Calu3 (cell line): ENCODE measurements at places on chromosomes 3 and 15. TPM values are rescaled to one million over a fixed set of nuclear protein-coding genes. Genes with fewer than 3 reads are reported as not detected.

- no peak for DNase-seq
- peaks cover 34% of the 10 kb centered on the region for H3K4me1 ChIP-seq
- H3K4me3 ChIP-seq, result no peak overlapping the region
- peak overlapping the region; percentile 14 for H3K27ac ChIP-seq
Observed at GRCh38 chr3:189714991-189715961, 84.1 kb downstream of the TP63 start.

GRCh38 chr3:77539014-77539413, 499.1 kb downstream of the ROBO2 start:
- no peaks in the 10 kb centered on the region for H3K27me3 ChIP-seq
- H3K4me1 ChIP-seq, result peaks cover 20% of the 10 kb centered on the region
- no peaks in the 10 kb centered on the region for H3K36me3 ChIP-seq
- peak overlapping the region; percentile 44 for H3K27ac ChIP-seq
- peak; percentile 68 for DNase-seq

DNA sequence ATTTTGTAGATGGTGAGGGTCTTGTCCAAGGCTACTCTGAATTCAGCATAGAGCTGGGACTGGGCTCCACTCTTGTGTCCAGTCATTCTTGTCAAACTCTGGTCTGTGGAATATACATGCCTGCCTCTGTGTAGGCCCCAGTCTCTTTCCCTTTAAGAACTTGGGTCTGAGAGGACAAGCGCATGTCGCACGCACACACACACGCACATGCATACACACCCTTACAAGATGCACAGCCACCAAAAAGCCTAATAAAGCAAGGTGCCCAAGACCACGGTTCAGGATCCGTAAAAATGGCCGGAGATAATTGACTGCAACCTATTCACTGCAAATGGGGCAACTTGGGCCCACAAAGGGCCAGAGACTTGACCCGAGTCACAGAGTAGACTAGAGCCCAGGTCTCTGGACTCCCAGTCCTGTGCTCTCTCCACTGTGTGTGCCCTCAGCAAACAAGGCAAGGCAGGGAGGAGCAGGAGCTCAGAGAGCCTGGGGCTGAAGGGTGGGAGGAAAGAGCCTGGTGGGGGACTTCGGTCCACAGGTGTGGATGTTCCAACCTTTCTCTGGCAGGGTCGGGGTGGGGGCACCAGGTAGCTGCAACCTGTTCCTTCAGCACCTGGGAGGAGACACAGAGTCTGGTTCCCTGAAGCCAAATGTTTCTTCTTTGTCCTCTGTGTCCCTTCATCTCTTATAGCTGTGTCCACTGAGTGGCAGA, 914 bp upstream of the PAQR5 start:
- peaks cover 10% of the 10 kb centered on the region for H3K36me3 ChIP-seq
- H3K4me3 ChIP-seq, result peak overlapping the region; percentile 68
- H3K27ac ChIP-seq, result no peak overlapping the region
- H3K4me1 ChIP-seq, result peaks cover 8% of the 10 kb centered on the region
- peaks cover 76% of the 10 kb centered on the region for H3K27me3 ChIP-seq

- no peak overlapping the region for H3K27ac ChIP-seq
- H3K36me3 ChIP-seq, result no peaks in the 10 kb centered on the region
- no peak overlapping the region for H3K4me3 ChIP-seq
- H3K4me1 ChIP-seq, result no peaks in the 10 kb centered on the region
- DNase-seq, result no peak
Observed at GRCh38 chr3:44128057-44128775, 113.5 kb upstream of the TOPAZ1 start.

GRCh38 chr15:42825599-42825998, 88.7 kb upstream of the CDAN1 start:
- H3K4me1 ChIP-seq, result no peaks in the 10 kb centered on the region
- no peak overlapping the region for H3K4me3 ChIP-seq
- DNase-seq, result no peak
- no peak overlapping the region for H3K27ac ChIP-seq
- no peaks in the 10 kb centered on the region for H3K36me3 ChIP-seq

DNA sequence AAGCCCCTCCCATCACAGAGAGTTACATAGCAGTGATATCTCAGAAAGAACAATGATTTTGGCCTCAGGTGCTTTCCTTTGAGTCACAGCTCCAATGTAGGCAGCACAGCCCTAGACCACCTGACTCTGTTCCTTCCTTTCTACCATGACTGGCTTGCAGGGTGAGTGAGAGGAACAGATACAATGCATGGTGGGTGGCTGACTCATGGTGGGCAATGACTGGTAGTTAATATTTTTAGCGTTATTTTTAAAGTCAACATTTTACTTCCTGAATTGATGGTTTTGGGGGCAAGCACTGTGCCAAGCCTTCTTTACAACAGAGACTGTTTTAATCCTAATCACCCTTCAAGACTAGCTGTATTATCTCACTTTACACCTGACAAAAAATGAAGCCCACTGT, 32.8 kb upstream of the ST3GAL6 start:
- no peak overlapping the region for H3K4me3 ChIP-seq
- peaks cover 7% of the 10 kb centered on the region for H3K4me1 ChIP-seq
- peak; percentile 43 for DNase-seq
- H3K27ac ChIP-seq, result peak overlapping the region; percentile 30

GRCh38 chr3:150870406-150870805, 34.8 kb downstream of the MINDY4B start:
- H3K4me1 ChIP-seq, result no peaks in the 10 kb centered on the region
- DNase-seq, result no peak
- peaks cover 24% of the 10 kb centered on the region for H3K27me3 ChIP-seq
- no peak overlapping the region for H3K4me3 ChIP-seq
- H3K27ac ChIP-seq, result no peak overlapping the region

DNA sequence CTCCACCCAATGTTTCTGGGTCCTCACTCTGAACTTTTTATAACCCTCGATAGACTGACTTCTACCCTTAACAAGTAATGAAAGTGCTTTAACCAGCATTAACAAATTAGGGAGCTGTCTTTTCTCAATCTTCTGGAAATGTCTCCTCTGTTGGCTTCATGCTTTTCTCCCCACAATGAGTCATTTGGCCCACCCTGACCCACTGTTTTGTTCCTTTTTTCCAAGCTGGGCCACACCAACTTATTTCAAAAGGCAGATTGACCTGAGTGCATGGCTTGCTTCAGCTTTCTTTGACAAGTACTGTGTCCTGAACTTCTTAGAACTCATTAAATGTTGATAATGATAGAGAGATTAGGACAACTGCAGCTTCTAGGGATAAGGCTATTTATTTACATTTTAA, 199.6 kb upstream of the SEMA6D start:
- no peaks in the 10 kb centered on the region for H3K36me3 ChIP-seq
- no peak overlapping the region for H3K4me3 ChIP-seq
- DNase-seq, result no peak
- H3K4me1 ChIP-seq, result no peaks in the 10 kb centered on the region

- no peaks in the 10 kb centered on the region for H3K36me3 ChIP-seq
- H3K4me3 ChIP-seq, result no peak within 1 kb of the TSS
- peaks cover 25% of the 10 kb centered on the region for H3K27me3 ChIP-seq
Observed at GRCh38 chr3:98166396-98166795, at the start of gene OR5H15. Gene OR5H15 (plus strand): TSS chr3:98166696. CDS start chr3:98168700, 2,004 bp downstream.

DNA sequence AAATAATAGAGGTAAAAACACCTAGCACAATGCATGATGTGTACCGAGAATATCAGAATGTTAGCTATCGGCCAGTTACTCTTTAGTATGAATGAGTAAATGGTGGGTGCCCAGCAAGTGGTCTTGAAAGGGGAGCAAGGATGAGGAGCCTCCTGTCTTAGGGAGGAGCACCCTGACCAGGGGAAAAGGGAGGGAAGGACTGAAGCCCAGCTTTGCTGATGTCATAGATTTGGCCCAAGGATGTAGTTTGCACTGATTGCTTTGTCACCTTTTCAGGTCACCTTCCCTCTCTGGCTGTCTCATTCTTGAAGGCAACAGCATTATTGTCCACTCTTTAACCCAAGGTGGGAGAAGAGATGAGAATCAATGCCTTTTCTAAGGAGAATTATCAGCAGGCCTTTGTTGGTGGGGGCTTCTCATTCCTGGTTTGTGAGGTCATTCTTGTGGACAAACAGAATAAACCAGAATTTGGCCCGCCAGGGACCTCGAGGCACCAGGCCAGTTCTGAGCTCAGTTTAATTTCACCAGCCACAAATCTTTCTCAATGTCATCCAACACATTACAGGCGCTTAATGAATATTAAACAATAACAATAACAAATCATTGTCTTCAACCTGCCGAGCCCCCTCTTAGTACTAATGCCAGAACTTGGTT, 231.3 kb downstream of the VPS13C start:
- peaks cover 84% of the 10 kb centered on the region for H3K27me3 ChIP-seq
- no peak for DNase-seq
- H3K4me1 ChIP-seq, result no peaks in the 10 kb centered on the region
- H3K27ac ChIP-seq, result no peak overlapping the region
- H3K36me3 ChIP-seq, result no peaks in the 10 kb centered on the region
- no peak overlapping the region for H3K4me3 ChIP-seq

- no peak for DNase-seq
- H3K4me1 ChIP-seq, result no peaks in the 10 kb centered on the region
- no peak overlapping the region for H3K4me3 ChIP-seq
- no peaks in the 10 kb centered on the region for H3K36me3 ChIP-seq
- no peaks in the 10 kb centered on the region for H3K27me3 ChIP-seq
Observed at GRCh38 chr3:15337963-15338362, 5.6 kb upstream of the SH3BP5 start.

- no peaks in the 10 kb centered on the region for H3K4me1 ChIP-seq
- H3K27ac ChIP-seq, result no peak overlapping the region
- no peak for DNase-seq
- H3K36me3 ChIP-seq, result no peaks in the 10 kb centered on the region
- no peaks in the 10 kb centered on the region for H3K27me3 ChIP-seq
- no peak overlapping the region for H3K4me3 ChIP-seq
Observed at GRCh38 chr3:114344492-114344891, 50.7 kb downstream of the TIGIT start.

DNA sequence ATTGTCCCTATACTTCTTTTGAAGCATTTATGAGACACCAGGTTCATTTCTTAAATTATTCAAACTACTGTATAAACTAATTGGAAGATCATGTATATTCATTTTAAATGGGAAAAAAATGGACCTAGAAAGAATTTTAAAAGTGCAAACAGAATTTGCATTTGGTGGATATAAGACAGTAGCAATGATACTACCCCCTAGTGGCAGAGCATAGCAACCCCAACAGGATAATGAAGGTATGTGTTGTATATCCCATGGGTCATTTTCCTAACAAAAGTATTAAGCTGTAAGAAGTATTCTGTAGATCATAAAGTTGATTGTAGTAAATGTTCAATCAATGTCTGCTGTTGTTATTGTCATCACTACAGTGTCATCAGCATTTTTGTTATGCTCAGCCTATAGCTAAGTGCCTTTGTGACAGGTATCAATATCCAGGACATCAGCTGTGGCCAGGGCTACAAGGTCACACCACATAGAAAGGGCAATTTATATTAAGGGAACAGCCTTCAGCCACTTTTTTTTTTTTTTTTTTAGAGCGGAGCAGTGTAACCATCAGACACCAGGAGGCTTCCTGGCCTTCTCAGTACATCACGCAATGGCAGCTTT, 175.8 kb downstream of the FOXB1 start:
- H3K27ac ChIP-seq, result no peak overlapping the region
- H3K4me3 ChIP-seq, result no peak overlapping the region
- H3K4me1 ChIP-seq, result peaks cover 7% of the 10 kb centered on the region
- H3K36me3 ChIP-seq, result no peaks in the 10 kb centered on the region
- H3K27me3 ChIP-seq, result peaks cover 61% of the 10 kb centered on the region

GRCh38 chr3:56081246-56081645, 387.0 kb downstream of the ERC2 start:
- no peaks in the 10 kb centered on the region for H3K27me3 ChIP-seq
- no peak overlapping the region for H3K4me3 ChIP-seq
- no peak for DNase-seq
- no peaks in the 10 kb centered on the region for H3K4me1 ChIP-seq
- H3K36me3 ChIP-seq, result no peaks in the 10 kb centered on the region

DNA sequence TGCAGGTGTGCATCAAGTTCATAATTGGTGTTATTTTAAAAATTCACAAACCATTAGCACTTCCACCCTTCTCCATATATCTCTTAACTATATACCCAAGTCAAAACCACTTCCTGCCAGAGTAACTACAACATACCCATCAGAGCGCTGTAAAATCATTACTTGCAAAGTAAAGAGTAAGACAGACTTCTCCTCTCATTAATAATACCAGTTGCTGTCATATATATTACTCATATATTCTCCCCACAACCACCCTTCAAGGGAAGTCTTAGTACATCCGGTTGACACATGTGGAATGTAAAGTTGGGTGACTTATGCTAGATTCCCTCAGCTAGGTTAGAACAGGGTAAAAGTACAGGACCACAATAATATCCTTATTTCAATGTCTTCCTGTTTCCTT, 5.6 kb downstream of the TERC start:
- H3K27ac ChIP-seq, result no peak overlapping the region
- peaks cover 22% of the 10 kb centered on the region for H3K4me1 ChIP-seq
- H3K4me3 ChIP-seq, result no peak overlapping the region
- no peak for DNase-seq

- no peaks in the 10 kb centered on the region for H3K36me3 ChIP-seq
- H3K27ac ChIP-seq, result no peak overlapping the region
- H3K4me1 ChIP-seq, result peaks cover 10% of the 10 kb centered on the region
- DNase-seq, result no peak
- H3K27me3 ChIP-seq, result no peaks in the 10 kb centered on the region
- no peak overlapping the region for H3K4me3 ChIP-seq
Observed at GRCh38 chr3:106431721-106432120, 562.9 kb upstream of the CBLB start.

DNA sequence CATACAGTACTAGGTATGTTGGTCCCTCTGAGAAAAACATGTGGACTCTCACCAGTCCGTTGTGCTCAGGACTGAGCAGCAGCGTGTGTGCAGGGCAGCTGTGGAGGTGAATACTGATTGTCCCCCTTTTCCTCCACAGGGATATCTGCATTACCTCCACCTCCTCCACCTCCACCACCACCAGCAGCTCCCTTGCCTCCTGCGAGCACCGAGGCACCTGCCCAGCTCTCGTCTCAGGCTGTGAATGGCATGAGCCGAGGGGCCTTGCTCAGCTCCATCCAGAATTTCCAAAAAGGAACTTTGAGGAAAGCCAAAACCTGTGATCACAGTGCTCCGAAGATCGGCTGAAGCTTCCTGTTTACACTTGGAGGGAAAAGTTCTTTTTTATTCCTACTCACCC, 9.0 kb downstream of the PDHB start:
- no peak overlapping the region for H3K27ac ChIP-seq
- DNase-seq, result no peak
- H3K27me3 ChIP-seq, result no peaks in the 10 kb centered on the region
- H3K4me3 ChIP-seq, result no peak overlapping the region
- H3K36me3 ChIP-seq, result peaks cover 15% of the 10 kb centered on the region

GRCh38 chr3:84946240-84946639, 12.5 kb upstream of the CADM2 start:
- H3K27me3 ChIP-seq, result no peaks in the 10 kb centered on the region
- DNase-seq, result no peak
- no peak overlapping the region for H3K27ac ChIP-seq

MAGEF1 gene
- total RNA-seq, result 57.9 and 63.9 TPM in 2 replicates

MINAR1 gene
- total RNA-seq, result 2.2 and 2.4 TPM in 2 replicates

PIF1 gene
- 33.9 and 51.5 TPM in 2 replicates for total RNA-seq

FGF7 gene
- 0.24 TPM in 1 of 2 replicates, not detected in the other for total RNA-seq

CLDN16 gene
- total RNA-seq, result 2.9 and 4.8 TPM in 2 replicates

CD200R1 gene
- total RNA-seq, result not detected in 2 replicates

COLQ gene
- 1.3 and 1.7 TPM in 2 replicates for total RNA-seq

IL16 gene
- total RNA-seq, result not detected in 2 replicates

XIRP1 gene
- not detected in 2 replicates for total RNA-seq
